Keratinocyte (primary cell): ENCODE measurements at places on chromosomes 6 and 20. TPM values are rescaled to one million over a fixed set of nuclear protein-coding genes. Genes with fewer than 3 reads are reported as not detected.

The NRSN2 gene
- polyA plus RNA-seq, result 10.4 to 29.0 TPM (median 14.0 TPM) in 3 replicates

The UBR2 gene
- 13.7 to 21.6 TPM (median 17.1 TPM) in 3 replicates for polyA plus RNA-seq

The PROKR2 gene
- not detected in 3 replicates for polyA plus RNA-seq

DNA sequence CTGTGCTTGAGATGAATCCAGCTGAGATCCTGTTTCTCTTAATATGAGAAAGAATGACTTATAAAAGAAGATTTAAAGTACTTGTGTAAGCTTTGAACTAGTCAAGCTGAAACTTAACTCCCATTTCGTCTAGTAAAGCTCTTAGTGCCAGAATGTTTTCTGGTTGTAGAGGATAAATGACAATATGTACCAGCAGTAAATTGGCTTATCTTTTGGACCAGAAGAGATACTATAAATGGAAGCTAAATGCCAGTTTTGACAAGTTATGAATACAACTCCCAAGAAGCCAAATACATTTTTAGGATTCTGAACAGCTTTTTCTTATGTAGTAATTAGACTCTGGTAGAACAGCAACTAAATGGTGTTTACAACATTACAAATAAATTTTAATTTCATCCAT is 608.7 kb downstream of the EYS start:
- no peak for DNase-seq
- no peak overlapping the region for H3K27ac ChIP-seq
- H3K36me3 ChIP-seq, result no peaks in the 10 kb centered on the region
- H3K27me3 ChIP-seq, result no peaks in the 10 kb centered on the region
- H3K4me1 ChIP-seq, result no peaks in the 10 kb centered on the region
- H3K4me3 ChIP-seq, result no peak overlapping the region

DNA sequence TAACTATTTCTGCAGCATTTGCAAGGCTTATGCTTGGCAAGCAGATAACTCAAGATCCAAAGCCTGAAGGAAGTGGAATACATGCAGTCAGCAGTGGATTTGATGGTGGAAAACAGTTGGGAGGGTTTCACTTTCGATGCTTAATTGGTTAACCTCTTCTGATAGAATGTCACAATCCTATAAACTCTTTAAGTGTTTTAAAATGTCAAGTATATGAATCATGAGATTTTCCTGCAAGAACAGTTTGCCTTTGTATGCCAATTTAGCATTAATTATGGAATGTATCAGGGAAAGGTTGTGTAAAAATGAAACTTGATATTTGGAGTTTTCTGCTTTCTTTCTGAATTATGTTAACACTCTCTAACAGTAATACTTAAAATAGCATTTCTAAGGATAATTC is 36.6 kb downstream of the NKX2-4 start:
- DNase-seq, result no peak
- H3K4me1 ChIP-seq, result no peaks in the 10 kb centered on the region
- no peak overlapping the region for H3K4me3 ChIP-seq
- H3K27me3 ChIP-seq, result no peaks in the 10 kb centered on the region
- H3K27ac ChIP-seq, result no peak overlapping the region

DNA sequence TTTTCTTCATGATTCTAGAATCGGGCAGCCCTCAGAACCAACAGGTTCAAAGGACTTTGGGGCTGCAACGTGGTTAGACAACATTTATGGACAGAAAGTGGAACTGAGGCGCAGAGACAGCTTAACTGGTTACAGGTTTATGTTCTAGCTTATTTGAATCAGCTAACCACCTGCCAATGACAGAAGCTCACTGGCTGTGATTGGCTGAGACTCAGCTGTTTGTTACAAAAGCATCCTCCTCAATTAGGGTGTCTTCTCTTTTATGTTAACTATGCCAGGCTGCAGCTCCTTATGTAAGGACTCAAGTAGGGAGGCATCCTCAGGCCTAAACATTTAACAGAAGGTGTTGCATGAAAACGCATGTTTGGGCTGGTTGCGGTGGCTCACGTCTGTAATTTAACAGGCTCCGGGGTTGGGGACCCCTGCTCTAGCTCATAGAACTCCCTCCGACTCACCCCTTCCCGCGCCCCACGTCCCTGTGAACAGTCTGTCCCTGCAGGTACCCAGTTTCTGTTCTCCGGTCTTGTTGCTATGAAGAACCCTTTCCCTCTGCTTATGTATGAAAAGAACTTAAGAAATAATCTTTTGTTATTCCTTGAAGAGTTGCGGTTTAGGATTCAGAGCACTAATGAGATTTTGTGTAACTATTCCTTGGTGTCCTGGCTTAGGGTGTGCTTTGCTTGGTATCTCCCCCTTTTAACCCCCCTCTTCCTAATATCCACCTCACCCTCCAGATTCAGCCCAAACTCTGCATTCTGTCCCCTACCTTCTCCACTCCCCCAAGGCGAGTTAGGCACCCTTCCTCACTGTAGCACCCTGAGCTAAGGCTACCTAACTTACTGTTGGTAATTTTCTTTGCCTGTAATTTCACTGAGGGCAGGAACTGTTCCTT is 1.2 kb upstream of the TMEM181 start:
- no peak overlapping the region for H3K27ac ChIP-seq
- no peak for DNase-seq
- H3K36me3 ChIP-seq, result no peaks in the 10 kb centered on the region
- peaks cover 17% of the 10 kb centered on the region for H3K4me1 ChIP-seq

DNA sequence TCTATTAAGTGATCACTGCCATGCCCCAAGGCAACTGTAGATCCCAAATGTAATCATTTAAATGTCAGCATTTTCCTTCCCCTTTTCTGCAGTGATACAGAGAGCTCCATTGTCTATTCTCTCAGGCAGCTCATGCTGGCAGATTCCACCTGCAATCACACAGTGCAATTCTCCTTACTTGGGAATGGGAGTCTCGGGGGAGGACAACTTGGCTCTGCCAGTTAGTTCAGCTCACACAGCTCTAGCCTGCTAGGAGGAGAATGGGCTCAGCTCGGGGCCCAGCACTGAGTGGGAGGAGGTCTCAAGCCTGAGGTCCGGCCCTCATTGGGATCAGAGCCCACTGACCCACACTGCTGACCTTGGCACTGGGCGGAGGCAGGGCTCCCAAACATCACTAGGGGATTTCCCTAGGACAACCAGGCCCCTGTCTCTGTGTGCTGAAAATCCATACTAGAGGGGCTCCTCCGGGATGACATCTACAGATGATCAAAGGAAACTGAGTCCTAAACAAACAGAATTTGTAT is 109.2 kb upstream of the ASF1A start:
- no peak overlapping the region for H3K4me3 ChIP-seq
- no peaks in the 10 kb centered on the region for H3K4me1 ChIP-seq
- DNase-seq, result no peak
- H3K36me3 ChIP-seq, result no peaks in the 10 kb centered on the region
- no peaks in the 10 kb centered on the region for H3K27me3 ChIP-seq

GRCh38 chr6:144362042-144363018 is 77.2 kb downstream of the UTRN start:
- no peak for DNase-seq
- H3K27me3 ChIP-seq, result no peaks in the 10 kb centered on the region
- no peak overlapping the region for H3K4me3 ChIP-seq
- H3K4me1 ChIP-seq, result peaks cover 6% of the 10 kb centered on the region
- H3K27ac ChIP-seq, result no peak overlapping the region
- no peaks in the 10 kb centered on the region for H3K36me3 ChIP-seq

GRCh38 chr20:15482525-15482924 is 1090.7 kb downstream of the KIF16B start:
- H3K27ac ChIP-seq, result no peak overlapping the region
- no peaks in the 10 kb centered on the region for H3K36me3 ChIP-seq
- no peaks in the 10 kb centered on the region for H3K27me3 ChIP-seq
- DNase-seq, result no peak
- no peak overlapping the region for H3K4me3 ChIP-seq

GRCh38 chr6:79353226-79353625 is 118.7 kb upstream of the HMGN3 start:
- H3K4me1 ChIP-seq, result no peaks in the 10 kb centered on the region
- no peak for DNase-seq
- no peak overlapping the region for H3K4me3 ChIP-seq
- no peaks in the 10 kb centered on the region for H3K27me3 ChIP-seq
